ENCODE measurements at places on chromosomes 12 and 14.

DNA sequence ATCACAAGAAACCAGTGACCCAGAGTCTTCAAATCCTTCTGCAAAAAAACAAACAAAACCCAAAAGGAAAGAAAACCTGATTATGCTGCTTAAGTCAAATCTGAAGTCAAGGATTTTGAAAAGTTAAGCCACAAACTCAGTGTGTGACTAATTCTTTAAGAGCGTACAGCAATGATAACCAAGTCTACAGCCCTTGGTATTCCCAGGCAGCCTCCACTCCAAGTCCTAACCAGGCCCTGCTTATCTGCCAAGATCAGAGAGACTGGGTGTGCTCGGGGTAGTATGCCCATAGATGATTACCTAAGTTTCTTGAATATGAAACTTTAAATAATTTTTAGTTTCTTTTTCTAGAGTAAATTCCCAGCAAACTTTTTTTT, 13.1 kb downstream of the PGAM5 start:
- no peak for DNase-seq

GRCh38 chr12:121981456-121981855, 40.2 kb upstream of the BCL7A start:
- DNase-seq = no peak

GRCh38 chr12:78018939-78019338, 188.2 kb downstream of the NAV3 start:
- DNase-seq = no peak

GRCh38 chr12:13368431-13368830, 171.9 kb downstream of the EMP1 start:
- DNase-seq = no peak

GRCh38 chr12:55726971-55727370, 1.8 kb downstream of the CD63 start:
- no peak for DNase-seq

DNA sequence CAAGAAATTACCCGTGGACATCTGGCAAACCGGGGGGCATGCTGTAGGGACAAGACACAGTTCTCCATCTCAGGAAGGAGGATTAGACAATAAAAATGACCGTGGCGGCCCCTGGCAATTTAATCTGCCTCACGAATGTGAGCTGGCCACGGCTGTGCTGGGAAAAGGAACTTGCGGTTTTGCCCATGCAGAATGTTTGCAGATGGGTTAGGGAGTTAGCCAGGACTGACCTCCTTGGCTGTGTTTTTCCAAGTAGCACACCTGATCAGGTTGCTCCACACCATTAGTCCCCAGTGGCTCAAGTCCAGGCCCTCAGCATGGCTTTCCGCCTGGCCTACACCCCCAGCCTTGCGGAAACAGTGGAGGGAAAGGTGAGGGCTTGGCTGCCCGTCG, 20.8 kb downstream of the TPCN1 start:
- DNase-seq = no peak

DNA sequence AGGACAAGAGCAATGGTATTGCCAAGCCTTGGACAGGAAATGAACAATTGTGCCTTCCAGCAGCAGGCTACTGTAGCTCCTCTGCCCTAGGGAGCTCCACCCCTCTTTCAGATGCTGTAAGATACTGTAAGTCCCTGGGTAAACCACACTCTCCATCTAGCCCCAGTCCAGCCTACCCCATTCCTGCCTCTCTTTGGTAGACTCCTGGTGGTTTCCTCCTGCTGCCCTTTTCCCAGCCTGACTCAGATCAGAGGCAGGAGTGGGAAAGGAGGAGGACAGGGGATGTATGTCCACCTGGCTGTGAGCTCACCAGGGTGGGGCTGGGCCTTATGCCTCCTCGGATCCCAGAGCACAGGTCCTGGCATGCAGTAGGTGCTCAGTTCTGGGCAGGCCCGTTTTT, 174.6 kb downstream of the ESRRB start:
- DNase-seq = no peak

DNA sequence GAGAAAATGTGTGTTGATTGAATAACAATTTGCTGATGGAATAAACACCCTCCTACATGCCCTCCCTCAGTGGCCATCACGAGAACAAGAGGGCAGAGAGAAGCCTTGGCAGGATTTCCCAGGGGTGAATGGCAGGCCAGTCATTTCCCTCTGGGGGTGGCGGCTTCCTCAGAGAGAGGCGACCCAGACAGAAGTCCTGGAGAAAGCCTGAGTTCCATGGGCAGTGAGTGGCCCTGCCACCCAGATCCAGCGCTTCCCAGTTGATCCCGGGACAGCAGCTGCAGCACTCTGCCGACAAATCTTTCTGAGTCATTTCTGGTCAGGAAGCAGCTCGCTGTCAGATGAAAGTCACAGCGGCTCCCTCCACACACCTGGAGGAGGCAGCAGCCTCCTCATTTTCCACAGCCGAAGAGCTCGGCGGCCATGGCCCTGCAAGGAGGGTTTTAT, 123.0 kb downstream of the SCARB1 start:
- DNase-seq = no peak

- no peak for DNase-seq
Observed at GRCh38 chr14:54781961-54782750, 120.5 kb downstream of the GCH1 start.

DNA sequence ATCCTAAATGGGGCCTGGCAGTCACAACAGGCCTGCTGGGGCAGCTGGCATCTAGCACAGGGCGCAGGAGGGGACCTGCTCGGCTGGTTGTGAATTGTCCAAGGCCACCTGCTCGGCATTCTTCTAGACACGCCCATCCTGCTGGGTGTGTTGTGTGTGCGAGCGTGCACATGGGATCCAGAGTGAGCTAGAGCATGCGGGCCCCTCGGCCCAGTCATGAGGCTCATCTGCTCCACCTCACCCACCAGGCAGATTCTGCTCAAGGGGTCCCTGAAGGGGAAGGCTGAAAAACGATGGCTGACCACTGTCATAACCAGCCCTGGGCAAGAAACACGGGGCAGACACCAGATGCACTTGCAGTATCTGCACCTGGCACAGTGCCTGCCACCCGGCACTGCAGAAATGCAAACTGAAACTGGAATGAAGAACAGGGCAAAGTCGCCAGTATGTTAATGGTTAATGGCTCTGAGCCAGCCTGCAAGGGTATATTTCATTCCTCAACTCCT, 31.8 kb downstream of the MAX start:
- no peak for DNase-seq

- DNase-seq = no peak
Observed at GRCh38 chr12:93390549-93391297, 13.0 kb downstream of the NUDT4 start.

GRCh38 chr14:28083389-28083788, 683.2 kb upstream of the FOXG1 start:
- DNase-seq = no peak

DNA sequence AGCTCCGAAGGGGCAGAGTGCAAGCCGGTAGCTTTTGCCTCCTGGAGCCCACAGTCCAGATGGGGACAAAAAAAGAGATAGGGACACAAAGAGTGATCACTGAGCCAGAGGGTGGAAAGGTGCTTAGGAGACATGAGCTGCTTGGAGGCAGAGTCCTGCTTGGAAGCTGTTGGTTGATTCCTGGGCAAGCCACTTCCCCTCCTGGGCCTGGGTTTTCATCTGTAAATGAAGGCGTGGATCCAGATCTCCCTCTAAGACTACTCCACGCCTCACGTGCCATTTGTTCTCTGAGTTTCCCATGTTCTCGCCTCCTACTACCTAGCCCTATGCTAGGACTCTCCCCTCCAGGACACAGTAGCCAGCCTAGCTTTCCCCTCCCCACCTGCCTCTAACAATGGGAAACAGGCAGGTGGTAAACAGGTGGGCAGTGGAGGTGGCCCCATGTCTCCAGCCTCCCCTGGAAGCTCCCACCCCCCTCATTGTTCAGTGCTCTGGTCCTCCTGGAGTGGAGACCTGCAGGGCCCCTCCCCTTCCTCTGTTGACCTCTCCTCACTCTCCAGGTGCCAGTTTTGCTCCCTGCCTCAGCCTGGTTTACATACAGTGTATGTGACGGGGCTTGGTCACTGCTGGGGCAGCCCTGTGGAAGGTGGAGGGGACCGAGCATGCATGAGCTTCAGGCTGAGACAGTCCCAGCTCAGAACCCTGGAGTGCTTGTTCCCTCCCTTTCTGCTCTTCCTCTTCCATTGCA, 3.8 kb downstream of the SERPINA3 start:
- no peak for DNase-seq

DNA sequence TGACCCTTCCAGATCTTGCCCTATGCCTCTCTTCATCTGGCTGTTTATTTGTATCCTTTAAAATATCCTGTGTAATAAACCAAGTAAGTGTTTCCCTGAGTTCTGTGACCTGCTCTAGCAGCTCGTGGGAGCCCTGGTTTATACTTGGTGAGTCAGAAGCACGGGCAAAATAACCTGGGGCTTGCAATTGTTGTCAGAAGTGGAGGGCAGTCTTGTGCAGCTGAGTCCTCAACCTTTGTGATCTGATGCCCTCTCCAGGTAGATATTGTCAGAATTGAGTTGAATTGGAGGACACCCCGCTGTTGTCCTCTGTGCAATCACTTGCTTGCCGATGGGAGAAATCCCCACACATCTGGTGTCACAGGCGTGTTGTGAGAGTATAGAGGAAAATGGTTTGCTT, 62.5 kb upstream of the PRICKLE1 start:
- DNase-seq = no peak

DNA sequence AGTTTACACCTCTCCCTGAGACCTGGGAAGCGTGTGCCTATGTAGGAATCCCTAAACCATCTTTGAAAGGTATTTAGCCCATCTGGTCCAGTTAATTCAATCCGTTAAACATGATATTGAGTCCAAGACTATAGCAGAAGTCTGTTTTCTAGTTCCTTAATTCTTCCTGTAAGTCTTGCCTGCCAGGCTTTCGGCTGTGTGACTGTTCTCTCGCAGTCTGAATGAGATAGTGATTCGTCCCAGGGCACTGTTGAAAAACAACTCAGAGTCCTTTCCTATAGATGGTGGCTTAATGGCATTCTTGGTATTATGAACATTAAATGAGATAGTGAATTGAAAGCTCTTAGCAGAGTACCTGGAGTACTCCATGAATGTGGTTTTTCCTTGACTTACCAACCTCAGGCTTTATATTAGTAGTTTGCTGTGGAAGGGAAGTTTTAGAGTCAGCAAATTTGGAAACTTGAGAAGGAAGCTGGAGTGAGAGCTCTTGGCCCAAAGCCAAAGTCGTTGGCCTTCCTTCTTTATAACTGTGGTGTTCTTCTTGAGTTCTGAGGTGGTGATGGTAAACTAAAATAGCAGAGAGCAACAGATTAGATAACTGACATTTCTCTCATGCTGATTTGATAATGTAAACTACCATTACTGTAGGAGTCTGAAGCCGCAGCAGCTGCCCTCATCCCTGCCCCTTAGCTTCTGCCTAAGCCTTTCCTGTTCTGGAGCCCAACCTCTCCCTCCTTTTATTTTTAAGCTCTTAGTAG, 76.5 kb downstream of the TGFB3 start:
- no peak for DNase-seq

- no peak for DNase-seq
Observed at GRCh38 chr14:105591052-105591451, 64.7 kb downstream of the TMEM121 start.

- no peak for DNase-seq
Observed at GRCh38 chr12:94674835-94675234, 24.5 kb upstream of the TMCC3 start.

DNA sequence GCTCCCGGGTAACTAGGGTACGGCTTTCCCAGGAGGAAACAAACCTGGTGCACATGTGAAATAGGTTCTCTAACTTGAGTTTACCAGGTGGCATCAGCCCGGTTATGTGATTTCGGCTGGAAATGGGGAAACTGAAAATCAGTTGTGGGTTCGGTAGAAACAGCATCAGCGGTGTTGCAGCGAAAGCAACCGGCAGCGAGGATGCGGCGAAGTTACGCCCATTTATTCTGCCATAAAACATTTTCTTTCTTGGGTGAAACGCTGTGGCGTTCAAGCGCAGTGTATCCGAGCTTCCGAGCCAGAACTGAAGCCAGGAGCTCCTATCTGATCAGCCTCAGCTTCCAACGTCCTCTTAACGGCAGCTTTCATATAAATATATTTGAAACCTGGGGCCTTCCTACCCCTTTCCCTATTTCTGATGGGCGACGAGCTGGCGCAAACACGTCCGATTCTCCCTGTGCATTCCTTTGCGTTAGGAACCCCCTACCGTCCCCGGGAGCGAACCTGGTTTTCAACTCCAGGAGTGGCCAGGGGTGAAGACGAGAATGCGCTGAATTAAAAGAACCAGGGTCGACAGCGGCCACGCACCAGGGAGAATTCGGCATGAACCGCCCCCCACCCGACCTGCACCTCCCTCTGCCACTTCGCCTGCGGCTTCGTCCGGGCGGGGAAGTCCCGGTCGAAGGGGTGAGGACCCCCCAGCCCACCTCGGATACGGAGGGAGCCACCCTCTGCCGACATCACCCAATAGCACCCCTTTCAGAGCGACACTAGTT, 1.6 kb downstream of the DPF3 start:
- peak; percentile 34 for DNase-seq

GRCh38 chr12:57539-57938, 9.0 kb upstream of the IQSEC3 start:
- no peak for DNase-seq

- no peak for DNase-seq
Observed at GRCh38 chr14:104031384-104031783, 54.1 kb upstream of the ASPG start.

- DNase-seq = peak; percentile 44
Observed at GRCh38 chr12:53102883-53103807, at the start of gene SOAT2. Gene SOAT2, plus strand, starts transcription at chr12:53103486. Its CDS starts 92 bp downstream, at chr12:53103578.

DNA sequence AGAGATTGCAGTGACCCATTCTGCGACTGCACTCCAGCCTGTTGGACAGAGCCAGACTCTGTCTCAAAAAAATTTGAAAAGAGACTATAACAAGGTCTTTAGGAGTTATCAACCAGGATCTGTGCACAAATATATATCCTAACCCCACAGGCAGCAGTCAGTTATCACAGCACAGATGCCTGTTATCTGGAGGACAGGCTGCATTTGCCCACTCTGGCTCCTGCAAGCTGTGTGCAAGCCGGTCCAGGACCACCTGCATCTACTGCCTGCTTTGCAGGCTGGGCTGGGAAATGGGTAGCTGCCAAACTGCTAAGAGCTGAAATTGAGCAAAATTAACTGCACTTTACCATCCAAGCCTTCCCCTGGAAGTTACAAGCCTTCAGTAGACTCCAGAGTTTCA, 21.4 kb upstream of the RCOR1 start:
- DNase-seq = no peak

DNA sequence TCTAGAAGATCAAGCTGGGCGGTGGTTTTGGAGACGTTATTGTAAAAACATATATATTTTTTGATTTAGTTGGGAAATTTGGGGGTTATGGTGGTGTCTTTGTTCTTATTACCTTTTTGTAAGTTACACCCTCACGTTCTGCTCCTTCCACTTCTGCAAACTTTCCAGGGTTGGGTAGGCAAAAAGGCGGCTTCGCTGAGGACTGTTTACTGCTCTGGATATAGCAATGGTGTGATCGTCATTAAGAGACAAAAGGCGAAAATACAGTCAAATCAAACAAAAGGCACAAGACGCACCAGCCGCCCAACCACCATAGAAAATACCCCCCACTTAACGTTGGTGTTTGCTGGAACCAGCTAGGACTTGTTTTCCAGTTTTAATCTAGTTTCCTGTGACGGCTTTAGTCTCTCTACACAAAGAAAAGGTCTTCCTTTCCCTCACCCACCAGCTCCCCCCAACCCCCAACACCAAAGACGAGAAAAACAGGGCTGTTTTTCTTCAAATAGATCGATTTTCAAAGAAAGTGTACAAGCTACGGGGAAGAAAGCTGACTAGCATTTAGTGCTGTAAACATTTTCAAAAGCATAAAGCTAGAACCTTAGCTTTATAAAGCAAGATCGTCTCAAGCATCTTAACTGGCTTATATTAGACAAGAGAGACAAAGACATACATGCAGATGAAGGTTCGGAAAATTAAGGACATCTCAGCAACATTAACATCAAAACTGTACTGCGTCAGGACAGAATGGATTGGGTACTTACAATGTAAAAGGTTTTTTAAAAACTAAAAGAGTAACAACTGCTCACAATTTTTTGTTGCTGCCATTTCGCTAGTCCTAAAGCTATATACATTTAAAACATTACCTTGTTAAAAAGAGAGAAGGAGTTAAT, 2.0 kb upstream of the SETD1B start:
- DNase-seq = peak; percentile 30
